ENCODE measurements at places on chromosomes 6 and 20. TPM values are rescaled to one million over a fixed set of nuclear protein-coding genes. Genes with fewer than 3 reads are reported as not detected.

DNA sequence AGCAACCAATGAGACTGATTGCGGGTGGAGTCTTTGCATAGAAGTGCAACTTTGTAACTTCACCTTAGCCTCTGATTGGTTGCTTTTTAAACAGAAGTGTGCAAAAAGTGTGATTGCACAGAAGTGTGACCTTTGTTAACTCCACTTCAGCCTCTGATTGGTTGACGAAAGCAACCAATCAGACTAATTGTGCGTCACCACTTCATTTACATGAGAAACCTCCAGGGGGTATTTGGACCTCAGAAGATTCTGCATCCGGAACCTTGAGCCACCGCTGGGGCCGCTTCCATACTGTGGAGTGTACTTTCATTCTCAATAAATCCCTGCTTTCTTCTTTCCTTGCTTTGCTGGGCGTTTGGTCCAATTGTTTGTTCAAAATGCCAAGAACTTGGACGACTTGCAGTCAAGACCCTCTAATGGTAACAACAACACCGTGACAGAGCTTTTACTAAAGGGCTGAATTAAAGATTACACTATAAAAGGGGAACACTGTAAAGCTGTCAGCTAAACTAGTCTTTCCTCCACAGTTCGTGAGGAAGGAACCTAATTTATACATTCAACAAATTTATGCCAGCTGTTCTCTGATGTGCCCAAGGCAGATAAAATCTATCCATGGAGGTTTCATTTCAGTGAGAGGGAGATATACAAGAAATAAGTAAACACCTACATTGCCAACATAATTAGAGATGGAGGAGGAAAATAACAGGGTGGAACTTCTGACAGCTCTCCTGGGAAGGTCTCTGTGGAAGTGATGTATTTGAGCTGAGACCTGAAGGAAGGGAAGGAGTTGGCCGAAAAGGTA lies 1.4 kb upstream of the HECA start:
- DNase-seq = no peak

DNA sequence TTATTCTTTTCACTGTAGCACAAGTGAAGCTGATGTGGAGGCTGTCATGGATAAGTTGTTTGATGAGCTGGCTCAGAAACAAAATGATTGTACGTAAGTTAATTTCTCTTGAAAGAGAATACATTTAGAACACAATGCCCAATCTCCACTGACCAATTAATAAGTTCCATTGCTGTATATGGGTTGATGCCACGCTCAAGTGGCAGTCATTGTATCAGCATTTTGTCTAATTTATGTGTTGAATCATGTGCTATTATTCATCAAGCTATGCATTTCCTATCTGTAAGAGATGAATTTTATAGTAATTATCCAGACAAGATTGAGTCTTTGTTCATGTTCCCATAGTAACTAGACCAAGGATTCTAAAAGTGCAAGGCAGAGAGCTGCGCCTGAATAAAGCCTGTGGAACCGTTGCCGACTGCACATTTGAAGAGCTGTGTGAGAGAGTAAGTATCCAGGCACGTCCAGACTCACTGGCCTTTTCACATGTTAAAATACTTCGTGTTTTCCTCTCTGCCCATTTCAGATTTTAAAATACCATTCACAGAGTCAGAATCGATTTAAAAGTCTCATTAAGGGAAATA lies 83.8 kb upstream of the FOXO3 start:
- no peak for DNase-seq

GRCh38 chr6:149513915-149514314 lies 29.1 kb upstream of the ZC3H12D start:
- DNase-seq = no peak

DNA sequence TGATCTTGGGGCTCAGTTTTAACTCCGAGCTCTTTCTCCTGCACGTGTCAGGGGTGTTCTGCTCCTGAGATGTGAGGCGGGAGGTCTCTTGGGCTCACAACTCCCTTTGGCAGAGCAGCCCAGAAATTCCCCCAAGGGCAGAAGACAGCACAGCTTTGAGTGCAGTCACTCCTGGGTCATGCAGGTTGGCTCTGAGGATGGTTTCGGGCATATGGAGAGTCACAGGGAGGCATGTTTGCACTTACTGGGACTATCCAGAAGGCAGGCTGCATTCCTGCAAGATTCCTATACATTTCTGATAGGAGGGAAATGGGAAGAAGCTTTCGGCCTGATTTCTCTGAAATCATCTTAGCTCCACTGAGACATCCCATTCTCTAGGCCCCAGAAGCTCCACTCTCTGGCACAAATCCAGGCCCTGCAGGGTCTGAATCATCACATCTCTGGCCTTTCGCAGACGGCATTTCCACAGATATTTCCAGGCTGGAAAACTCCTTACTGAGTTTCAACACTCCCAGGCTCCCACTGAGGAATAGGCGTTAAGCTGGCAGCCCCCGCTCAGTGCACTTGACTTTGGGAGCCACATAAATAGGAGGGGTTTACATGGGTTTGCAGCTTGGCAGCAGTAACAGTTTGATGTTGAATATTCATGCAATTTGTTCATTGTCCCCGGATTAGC lies 39.7 kb downstream of the AGPAT4 start:
- DNase-seq = peak; percentile 83

- no peak for DNase-seq
Observed at GRCh38 chr6:53328375-53328774, 20.4 kb downstream of the ELOVL5 start.

DNA sequence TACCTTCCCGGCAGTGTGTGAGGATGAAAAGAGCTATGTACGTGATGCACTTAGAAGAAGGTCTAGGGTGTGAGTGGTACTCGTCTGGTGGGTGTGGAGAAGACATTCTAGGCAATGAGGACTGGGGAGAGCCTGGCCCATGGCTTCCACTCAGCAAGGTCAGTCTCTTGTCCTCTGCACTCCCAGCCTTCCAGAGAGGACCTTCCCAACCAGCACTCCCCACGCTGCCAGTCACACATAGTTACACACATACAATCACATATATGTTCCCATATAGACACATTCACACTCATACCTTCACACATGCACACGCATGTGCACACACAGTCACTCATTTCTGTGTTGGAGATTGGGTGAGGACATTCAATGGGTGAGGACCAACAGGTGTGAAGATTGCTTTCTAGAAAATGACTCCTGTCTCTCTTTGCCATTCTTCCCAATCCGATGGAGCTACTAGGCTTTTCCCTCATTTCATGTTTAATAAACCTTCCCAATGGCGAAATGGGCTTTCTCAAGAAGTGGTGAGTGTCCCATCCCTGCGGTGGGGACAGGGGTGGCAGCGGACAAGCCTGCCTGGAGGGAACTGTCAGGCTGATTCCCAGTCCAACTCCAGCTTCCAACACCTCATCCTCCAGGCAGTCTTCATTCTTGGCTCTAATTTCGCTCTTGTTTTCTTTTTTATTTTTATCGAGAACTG lies 30.4 kb downstream of the SRSF3 start:
- DNase-seq = no peak

DNA sequence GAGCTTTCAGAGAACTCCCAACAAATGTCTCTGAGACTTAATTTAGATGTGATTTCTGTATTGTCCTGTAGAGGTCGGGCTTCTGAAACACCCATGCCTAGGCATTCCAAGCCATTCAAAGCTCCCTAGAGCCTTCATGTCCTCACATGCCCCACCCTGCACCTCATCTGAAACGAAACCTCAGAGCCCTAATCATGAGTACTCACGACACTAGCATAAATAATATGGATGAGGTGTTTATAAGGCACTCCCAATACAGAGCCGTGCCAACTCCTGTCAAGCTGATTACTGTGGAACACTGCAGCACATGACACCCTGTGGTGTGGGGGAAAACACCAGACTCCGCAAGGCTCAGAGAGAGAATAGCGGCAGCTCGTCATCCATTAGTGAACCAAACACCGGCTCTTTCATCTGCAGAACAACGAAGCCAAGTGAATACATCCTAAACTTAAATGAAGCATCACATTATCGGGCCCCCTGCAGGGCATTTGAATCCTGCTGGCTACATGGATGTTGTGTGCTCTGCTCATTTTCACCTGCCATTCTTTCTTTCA lies 83.8 kb downstream of the FNDC1 start:
- no peak for DNase-seq

DNA sequence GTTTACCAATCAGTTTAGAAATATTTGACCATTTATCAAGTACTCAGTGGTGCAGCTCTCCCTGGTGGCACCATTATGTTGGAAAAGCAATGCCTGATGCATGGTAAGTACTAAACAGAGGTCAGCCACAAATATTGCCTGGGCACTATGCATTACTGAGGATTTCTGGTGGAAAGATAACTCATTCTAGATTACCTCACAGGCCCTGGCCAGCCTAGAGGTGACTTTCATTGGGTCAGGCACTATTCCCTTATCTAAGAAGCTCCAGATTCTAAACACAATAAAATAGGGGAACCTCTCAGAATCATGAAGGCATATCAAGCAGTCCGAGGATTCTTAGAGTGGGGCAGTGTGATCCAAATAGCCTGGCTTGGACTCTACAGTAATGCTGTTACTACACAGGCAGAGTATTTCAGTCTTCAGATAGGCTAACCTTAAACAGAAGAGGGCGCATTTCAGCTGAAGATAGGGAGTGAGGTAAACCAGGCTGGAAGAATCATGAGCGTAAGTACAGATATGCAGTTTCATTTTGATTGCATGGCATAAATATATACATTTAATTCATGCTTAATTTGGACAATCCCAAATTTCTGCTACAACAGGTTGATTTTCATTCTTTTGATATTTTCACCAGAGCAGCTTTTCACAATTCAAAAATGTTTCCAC lies 12.1 kb downstream of the LGSN start:
- DNase-seq = no peak

DNA sequence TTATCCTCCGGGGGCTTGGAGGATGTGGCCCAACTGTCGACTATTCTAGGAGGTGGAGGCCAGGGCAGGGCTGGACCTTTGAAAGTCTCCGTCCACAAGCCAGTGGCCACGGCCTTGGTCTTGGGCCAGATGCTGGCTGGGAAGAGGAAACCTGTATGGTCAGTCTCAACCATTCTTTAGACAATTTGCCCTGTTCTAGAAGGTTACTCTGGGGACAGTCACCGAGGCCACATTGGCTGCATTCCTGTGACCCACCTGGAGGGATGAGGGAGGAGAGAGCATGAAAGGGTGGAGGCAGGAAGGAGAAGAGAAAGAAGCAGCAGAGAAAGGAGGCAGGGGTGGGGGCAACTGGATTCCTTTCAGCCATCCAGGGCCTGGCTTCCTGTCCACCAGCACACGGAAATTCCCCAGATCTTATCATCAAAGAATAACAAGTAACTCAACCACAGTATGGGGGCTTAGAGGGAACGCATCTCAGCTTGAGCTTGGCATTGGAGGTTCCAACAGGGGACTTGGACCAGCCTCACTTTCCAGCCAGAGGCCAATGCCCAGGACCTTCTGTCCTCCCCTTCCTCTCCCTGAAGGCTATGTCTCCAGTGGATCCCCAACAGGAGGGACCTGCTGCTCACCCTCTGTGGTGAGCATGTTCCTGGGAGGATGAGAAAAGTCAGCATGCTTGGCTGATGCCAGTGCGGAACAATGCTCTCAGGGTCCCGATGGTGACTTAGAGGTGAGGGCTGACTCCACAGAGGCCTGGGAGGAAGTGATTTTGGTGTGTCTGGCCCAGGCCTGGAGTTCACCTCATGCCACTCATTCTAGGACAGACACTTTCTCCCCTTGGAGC lies 30.4 kb downstream of the TGM2 start:
- DNase-seq = no peak

DNA sequence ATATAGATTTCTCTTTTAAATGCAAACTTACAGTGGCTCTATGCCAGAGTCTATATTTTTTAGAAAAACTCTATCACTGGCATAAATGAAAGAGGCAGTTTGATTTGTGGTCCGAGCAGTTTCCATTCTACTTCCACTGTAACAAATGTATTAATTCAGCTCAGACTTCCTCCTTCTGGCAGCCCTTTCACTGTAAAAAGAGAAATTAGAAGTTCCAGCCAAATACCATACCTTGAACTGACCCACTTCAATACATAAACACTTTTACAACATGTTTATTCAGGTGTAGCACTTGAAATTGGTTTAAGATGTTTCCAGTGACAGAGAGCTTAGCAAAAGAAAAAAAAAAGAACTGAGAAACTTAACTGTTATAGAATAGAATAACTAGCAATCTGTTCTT lies 99.3 kb downstream of the BMP5 start:
- DNase-seq = no peak

SUMO4 gene
- total RNA-seq = 0.67 TPM

ANGPT4 gene
- total RNA-seq = not detected

DHX35 gene
- total RNA-seq = 41.0 TPM

APCDD1L gene
- total RNA-seq = 0.89 TPM

NT5E gene
- total RNA-seq = 7.1 TPM

EYA2 gene
- 0.30 TPM for total RNA-seq

CALHM4 gene
- not detected for total RNA-seq

All from right atrium auricular region (tissue), 2 donors.